CD4-positive, alpha-beta T cell treated with Interleukin-6 for 4 hours (primary cell): ENCODE measurements at places on chromosomes 5 and 9.

GRCh38 chr9:136605988-136606660 lies 56.6 kb upstream of the EGFL7 start:
- DNase-seq = no peak

GRCh38 chr9:87891754-87892153 lies 9.1 kb downstream of the SPATA31E1 start:
- no peak for DNase-seq

- DNase-seq = no peak
Observed at GRCh38 chr9:107481035-107481434, 8.5 kb downstream of the KLF4 start.

DNA sequence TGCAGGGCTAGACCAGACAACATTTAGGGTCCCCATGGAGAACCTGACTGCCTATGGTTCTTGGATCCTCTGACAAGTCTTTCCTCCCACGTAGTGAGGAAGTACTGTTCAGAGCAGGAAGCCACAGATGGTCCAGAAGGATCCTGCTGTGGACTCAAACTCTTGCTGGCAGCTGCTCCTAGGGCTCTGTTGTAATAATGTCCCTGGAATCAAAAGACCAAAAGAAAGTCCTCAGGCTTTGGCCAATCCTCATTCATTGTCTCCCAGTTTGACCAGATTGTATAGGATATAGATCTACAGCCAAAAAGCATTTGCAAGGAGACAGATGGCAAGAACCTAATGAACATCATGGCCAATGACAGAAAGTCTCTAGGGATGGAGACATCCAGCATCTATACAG lies 53.9 kb downstream of the SEMA6A start:
- no peak for DNase-seq

DNA sequence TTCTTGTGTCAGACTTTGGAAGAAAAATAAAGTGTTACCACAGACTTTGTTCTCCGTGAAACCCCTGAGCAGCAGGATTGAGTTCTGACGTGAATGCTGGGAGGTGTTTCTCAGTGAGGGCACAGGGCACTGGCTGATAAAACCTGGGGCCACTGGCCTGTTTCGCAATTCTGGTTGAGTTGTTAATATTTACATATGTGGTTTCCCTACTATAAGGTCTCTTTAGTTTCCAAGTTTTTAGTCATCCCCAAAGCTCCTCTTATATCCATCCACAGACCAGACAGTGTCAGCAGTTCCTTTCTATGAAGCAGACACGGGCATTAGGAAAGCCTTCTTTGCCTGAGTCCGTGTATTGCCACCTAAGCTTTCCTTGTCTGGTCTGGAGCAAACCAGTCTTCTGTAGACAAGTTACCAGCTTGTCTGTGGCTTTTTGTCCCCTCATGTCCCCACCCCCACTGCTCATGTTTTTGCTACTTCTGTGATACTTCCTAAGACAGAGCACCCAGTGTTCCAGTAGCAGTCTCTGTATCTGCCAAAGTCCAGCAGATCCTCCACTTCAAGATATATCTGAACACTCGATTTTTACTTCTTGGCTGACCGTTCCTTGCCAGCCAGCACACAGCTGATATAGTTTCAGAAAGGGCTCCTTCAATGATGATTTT lies 42.0 kb downstream of the ACO1 start:
- DNase-seq = no peak
